ENCODE measurements at places on chromosomes 1 and 21. TPM values are rescaled to one million over a fixed set of nuclear protein-coding genes. Genes with fewer than 3 reads are reported as not detected.

- peak; percentile 50 for DNase-seq
Observed at GRCh38 chr1:31712630-31713029, 8.8 kb upstream of the COL16A1 start.

GRCh38 chr1:192980856-192981255 is 78.3 kb downstream of the UCHL5 start:
- DNase-seq, result no peak

GRCh38 chr21:40270047-40270446 is 402.8 kb downstream of the PCP4 start:
- no peak for DNase-seq

- no peak for DNase-seq
Observed at GRCh38 chr21:33451634-33452071, 28.1 kb downstream of the TMEM50B start.

- no peak for DNase-seq
Observed at GRCh38 chr1:11590395-11590794, 63.8 kb downstream of the FBXO2 start.

DNA sequence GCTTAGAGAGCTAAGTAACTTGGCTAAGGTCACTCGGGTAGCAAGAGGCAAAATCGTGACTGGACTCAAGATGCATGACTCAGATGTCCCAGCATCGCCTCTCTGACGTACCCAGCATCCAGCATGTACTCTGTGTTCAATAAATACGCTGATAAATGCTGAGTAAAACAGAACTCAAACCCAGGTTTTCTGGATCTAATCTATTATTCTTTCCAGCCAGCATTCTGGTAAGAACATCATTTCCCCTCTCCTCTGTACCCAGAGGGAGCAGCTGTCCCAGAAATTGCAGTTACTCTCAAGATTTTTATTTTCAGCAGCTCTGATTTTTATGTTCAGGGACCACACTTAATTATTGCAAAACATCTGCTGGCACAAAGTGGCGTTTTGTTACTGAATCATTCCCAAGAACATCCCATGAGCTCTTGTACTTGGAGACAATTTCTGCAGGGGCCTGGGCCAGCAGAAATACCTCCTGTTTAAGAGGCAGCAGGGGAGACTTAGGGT is 249.0 kb downstream of the PRDM2 start:
- peak; percentile 42 for DNase-seq

DNA sequence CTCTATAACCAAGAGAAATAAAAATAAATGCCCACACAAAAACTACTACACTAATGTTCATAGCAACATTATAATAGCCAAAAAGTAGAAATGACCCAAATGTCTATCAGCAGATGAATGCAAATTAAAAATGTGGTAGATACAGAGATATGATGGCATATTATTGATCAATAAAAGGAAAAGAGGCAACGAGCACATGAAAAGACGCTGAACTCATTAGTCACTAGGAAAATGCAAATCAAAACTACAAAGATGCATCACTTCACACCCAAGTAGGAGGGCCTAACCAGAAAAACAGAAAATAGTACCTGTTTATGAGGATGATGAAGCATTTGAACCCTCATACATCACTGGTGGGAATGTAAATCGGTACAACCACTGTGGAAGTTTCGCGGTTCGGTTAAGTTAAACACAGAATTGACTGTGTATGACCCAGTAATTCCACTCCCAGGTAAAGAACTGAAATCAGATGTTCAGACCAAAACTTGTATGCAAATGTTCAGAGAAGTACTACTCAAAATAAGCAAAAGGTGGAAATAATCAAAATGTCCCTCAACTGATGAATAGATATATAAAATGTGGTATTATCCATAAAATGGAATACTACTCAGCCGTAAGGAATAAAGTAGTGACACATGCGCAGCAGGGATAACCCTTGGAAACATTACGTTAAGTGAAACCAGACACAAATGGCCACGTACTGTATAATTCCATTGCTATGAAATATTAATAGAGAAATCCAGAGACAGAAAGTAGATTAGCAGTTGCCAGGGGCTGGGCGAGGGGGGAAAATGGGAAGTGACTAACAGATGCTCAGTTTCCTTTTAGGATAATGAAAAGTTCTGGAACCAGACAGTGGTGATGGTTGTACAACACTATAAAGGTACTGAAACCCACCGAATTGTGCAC is 3.1 kb downstream of the USP48 start:
- DNase-seq, result no peak

DNA sequence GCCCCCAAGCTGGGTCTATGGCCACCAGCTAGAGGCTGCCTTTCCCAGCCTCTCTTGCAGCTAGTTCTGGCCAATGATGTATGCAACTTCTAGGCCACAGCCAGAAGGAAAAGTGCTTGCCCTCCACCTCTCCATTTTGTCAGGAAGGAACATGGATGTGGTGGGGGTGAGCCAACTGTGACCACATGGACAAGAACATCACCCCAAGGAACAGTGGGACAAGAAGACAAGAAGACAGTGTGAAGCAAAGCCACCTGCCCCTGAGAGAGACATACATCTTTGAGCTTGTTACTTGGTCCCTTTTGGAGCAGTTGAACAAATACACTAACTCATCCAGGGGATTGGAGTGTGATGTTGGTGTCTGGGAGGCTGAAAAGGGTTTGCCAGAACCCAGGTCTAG is 105.8 kb upstream of the EDN2 start:
- DNase-seq, result no peak

Gene RGSL1
- total RNA-seq, result not detected

Gene S100A9
- total RNA-seq, result 62.2 TPM

Gene RNU1-4
- 6,072 TPM for total RNA-seq
